Skeletal muscle cell (primary cell): ENCODE measurements at places on chromosomes 13 and 19.

DNA sequence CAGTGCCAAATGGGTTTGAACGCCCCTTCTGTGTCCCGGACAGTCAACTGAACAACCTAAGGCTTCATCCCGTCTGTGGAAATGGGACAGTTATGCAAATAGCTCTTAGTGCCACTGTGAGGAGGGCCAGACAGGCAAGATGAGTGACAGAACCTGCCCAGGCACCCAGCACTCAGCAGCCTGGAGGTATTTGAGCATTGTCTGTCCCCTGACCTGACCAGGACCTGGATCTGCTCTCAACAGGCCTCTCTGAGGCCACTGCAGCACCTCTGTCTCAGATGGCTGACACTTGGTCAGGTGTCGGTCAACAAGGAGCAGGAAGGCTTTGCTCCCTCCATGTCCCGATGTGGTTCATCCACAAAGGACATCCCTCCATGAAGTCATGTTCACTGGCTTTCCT lies 67.9 kb downstream of the CCDC70 start:
- DNase-seq: no peak

GRCh38 chr13:63704521-63704920 lies 2288.9 kb upstream of the PCDH20 start:
- no peak for DNase-seq

DNA sequence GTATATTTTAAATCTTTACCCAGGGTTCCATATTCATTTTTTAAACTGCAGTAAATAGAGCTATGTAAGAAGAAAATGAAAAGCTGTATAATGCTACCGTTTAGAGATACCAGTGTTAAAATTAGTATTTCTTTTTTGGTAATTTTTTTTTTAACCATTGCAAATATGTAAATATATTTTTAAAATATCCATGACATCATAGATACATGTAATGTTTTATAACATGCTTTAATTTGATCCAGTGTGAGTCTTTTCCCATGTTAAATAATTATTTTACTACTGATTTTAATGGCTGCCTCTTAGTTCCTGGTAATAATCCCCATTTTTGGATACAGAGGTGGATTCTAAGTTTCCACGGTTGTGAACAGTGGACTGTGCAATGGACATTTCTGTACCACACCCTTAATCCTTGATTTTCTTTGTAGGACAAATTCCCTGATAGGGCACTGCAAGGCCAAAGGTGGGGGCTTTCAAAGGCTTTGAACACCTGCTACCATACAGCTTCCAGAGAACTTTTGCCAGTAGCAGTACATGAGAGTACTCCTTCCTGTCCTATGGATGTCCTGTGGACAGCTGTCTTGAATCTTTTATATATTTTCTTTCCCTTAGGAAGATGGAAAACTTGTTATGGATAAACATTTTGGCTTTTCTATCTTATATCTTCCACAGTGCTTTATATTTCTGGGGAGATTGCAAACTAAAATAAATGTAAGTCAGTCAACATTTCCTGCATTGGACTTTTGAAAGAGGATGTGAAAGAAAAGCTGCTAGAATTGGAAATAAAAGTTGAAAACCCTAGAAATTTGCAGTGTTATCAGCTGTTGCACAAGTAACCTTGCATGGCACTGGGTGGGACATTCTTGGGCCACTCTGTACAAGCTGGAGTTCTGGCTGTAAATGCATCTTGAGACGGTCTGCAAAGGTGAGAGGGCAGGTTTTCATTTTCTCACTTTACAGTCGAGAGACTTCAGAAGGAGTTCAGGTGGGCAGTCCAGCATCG lies 46.8 kb downstream of the ARHGEF7 start:
- DNase-seq: no peak

- no peak for DNase-seq
Measured at GRCh38 chr13:46606970-46607369, 54.0 kb downstream of the LRCH1 start.

DNA sequence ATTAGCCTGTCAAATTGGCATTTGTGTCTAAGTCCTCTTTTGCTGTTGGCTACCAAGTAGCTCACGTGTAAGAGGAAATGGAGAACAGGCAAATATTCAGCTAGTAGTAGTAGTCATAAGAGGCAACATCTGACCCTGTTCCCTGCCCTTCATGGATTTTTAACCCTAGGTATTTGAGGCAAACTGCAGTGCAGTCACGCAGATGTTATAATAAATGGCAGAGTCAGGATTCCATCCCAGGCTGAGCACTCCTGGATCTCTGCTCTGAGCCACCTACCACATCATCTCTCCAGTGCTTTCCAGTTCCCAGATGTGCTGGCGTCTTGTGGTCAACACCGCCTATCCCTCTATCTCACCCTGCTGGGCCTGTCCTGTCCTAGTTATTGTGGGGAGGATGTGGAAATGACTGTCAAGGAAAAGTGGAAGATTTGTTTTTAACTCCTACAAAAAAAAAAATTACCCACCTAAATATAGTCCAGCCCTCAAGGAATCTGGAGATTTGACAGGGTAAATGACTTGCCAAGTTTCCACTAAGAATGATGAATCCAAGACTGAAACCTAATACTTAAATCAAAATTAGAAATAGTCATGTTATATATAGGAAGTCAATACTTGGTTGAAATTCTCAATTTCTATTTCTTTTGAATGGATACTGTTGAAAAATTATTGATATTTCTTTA lies 322.9 kb downstream of the GPC6 start:
- DNase-seq: no peak

- DNase-seq: no peak
Measured at GRCh38 chr19:56141417-56141993, 418 bp downstream of the ZNF444 start.
